NB4 (cell line): ENCODE measurements at places on chromosomes 12 and 14.

GRCh38 chr14:57380935-57381334, 9.5 kb upstream of the NAA30 start:
- no peak for DNase-seq

- DNase-seq: no peak
Measured at GRCh38 chr12:29614694-29615325, 117.3 kb upstream of the OVCH1 start.

DNA sequence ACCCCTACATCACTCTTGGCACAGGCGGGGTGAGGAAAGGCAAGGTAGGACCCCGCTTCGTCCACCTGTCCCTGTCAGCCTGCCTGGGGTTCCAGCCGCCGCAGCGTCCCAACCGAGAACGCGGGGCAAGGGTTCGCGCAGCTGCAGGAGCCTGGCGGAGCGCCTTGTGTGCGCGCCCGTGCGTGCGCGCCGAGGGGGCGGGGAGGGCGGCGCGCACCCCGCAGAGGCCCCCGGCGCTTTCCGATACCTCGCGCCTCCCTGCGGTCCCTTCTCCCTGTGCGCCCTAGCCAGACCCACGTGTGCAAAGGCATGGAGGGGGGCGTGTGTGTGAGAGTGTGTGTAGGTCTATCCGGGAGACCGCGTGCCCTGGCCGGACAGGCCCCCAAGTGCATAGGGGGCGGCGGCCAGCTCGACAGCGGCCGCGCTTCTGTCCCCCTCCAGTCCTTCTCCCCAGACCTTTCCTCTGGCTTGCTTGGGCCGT, 122.4 kb downstream of the TSPAN9 start:
- DNase-seq: no peak

GRCh38 chr12:30361145-30361544, 334.5 kb downstream of the IPO8 start:
- DNase-seq: no peak

DNA sequence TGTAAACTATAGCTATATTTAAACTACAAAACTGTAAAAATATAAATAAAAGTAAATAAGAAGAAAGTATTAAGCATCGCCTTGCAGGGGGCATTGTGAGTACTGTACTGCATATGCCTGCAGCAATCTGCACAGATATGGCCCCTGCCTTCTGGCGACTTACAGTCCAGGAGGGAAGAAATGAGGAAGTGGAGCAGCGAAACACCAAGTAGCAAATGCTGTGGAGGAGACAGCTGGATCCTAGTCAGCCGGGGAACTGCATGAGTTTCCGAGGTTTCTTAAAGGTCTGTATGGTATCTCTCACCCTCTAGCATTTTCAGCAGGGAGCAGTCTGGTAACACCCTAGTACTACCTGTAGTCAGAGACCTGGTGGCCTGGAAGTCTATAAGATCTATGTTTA, 256.9 kb downstream of the CACNA1C start:
- peak; percentile 56 for DNase-seq

DNA sequence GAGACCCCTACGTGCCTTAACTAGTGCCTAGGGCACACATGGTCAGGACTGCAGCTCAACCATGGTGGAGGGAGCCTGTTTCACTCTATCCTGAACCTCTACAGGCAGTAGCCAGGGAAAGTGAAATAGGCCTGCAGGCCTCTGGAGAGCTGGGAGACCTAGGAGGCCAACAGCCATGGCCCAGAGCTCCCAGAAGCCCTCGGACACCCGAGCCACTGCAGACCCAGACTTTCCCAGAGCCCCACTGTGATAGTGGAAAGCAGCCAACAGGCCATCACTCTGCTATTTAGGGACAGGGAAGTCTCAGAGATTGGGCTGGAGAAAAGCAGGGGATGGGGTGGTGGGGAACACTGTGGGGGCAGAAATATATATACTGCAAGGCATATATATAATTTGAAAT, 56.5 kb upstream of the ZFP36L1 start:
- no peak for DNase-seq

GRCh38 chr14:100673807-100674154, 52.9 kb upstream of the DLK1 start:
- no peak for DNase-seq

DNA sequence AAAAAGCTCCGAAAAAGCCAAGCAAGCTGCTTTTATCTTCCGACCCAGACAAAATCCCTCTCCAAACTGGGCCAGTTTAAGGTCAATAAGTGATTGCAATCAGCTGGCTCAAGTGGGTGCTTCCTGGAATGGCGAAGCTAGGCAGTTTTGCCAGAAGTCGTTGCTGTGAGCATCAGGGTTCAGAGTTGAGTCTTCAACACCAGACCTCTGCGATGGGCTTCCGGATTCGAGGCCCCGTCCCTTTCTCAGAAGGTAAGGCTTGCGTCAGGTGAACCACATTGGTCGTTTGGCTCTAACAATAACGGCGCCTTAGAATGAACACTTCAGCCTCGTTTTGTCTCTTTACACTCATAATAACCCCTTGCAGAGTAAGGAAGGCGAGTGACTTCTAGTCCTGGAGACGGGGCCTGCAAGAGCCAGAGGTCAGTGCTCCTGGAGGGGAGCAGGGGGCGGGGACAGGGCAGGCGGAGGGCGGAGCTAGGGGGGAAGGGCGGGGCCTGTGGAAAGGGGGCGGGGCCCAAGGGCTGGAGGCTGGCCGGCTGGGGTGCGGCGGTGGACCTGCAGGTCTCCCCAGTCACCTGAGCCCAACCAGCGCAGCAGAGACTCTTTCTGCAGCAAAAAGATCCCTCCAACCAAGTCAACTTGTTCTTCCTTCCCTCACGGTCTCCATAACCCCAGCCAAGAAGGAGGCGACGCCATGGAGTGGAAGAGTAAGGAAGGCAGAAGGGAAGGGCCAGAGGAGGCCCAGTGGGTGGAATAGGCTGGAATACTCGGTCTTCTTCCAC, 34.0 kb upstream of the NFYB start:
- DNase-seq: no peak

DNA sequence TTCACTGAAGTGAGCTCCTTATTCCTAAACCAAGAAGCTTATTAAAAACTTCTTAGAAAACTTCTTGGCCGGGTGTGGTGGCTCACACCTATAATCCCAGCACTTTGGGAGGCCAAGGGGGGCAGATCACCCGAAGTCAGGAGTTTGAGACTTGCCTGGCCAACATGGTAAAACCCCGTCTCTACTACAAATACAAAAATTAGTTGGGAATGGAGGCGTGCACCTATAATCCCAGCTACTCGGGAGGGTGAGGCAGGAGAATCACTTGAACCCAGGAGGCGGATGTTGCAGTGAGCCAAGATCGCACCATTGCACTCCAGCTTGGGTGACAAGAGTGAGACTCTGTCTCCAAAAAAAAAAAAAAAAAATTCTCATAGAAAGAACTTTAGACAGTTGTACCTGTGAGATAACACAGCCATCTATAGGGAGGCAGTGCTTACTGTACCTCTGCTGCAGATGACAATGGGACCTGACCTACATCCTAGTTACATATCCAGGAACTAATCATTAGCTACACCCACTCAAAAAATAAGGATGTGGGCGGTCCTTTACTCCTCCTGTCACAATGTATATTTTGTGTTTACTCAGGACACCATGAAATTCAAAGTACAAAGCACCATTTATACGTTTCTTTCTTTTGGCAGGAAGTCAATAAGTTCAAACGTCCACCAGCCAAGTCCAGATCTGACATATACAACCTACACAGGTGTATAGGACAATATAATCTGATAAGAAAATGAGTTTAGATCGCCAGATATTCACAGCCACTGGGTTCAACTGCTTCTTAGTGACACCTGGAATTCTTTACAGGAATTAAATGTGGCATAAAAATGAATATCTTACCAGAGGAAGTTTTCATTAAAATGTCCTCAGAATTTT, 14.9 kb downstream of the STXBP6 start:
- DNase-seq: no peak

- peak; percentile 41 for DNase-seq
Measured at GRCh38 chr12:83462419-83462818, 775.7 kb downstream of the TMTC2 start.

DNA sequence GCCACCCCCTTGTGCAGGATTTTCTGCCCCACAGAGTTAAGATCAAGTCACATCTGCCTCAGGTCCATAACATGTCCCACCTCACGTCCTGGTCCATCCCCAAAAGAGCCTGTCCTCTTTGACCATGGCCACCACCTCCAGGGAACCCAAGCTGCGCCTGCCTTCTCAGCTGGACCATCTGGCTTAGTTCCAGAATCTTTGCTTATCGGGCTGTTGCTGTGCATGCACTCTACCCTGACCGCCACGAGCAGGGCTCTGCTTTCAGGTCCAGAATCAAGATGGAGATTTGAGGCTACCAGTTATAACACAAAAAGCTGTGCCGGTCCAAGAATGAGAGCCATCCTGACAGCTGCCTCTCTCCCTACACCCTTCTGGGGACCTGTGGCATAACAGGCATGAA, 326.7 kb downstream of the DPF3 start:
- DNase-seq: no peak

- DNase-seq: peak; percentile 20
Measured at GRCh38 chr12:125247477-125247876, 182.2 kb downstream of the AACS start.

GRCh38 chr14:101918065-101918989, 46.0 kb upstream of the DYNC1H1 start:
- no peak for DNase-seq

DNA sequence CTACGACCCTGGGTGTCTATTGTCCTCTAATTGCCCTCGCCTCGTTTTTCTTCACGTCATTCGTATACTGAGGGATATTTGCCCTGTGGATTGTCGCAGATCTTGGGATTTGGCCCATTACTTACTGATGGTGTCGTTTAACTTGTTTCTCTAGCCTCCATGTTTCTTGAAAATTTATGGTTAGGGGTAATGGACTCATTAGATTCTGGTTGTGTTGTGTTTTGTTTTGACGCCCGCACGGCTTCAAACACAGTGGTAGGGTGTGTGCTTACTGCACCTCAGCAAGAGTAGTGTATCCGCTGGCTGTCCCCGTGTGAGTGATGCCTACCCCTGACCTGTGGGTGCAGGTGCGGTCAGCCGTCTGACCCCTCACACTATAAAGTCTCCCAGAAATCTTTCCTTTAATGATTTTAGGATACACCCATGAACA, 874 bp upstream of the RNU6-8 start:
- peak; percentile 20 for DNase-seq

DNA sequence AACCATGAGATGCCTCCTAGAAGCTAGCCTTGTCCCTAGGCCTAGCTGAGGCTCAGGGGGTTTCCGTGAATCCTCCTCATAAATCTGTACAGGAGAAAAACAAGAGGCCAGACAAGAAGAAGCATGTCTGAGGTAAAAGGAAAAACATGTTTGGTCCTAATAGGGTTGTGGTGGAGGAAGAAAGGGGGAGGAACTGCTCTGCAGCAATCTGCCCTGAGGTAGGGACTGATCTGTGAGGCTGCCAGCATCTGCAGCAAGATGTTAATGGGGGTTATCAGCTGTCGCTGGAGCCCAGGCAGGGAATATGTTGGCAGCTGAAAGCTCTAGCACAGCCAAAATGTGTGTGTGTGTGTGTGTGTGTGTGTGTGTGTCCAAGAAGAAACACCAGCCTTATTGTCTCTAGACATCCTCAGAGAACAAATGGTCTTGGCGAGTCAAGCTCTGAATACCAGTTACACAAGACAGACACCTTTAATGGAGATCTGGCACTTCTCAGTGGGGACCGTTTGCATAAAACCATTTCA, 218.5 kb downstream of the NUAK1 start:
- no peak for DNase-seq

DNA sequence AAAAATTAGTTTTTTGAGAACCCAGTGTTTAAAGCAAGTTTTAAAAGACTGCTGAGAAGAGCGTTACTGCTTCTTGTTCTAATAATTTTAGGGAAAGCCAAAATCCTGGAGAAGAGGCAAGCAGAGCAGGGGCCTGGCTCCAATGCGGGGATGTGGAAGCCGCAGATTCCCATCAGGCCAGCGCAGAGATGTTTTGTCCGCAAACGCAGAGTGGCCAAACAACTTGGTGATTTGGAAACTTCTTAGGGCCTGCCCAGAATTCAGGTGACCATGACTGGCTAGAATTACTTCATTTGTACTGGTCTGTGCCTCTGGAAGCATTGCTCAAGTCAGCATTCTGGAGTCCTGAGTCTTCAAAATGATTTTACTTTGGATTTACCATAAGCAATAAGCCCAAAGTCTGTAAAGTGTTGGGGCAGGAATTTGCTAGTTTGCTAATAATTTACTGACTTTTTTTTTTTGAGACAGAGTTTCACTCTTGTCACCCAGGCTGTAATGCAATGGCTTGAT, 208.4 kb downstream of the PPM1H start:
- no peak for DNase-seq

- DNase-seq: no peak
Measured at GRCh38 chr14:70871863-70872677, 35.2 kb upstream of the PCNX1 start.

DNA sequence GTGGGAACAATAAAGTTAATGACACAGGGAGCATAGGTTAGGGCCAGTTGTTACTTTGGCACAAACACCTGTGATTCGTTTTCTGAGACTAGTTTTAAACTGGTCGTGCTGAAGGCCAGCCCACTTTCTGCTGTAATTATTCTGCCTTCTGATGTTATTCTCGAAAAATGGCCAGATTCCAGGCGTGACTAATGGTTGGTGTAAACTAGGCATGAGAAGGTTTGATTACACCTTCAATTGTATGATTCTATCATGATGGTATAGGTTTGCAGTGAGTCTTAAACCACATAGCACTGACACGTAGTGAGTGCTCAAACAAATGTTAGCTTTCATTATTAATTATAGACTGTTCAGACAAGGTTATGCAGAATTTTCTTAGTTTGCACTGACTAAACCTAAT, 39.0 kb downstream of the CKB start:
- no peak for DNase-seq

GRCh38 chr14:98187281-98187680, 1084.7 kb downstream of the BCL11B start:
- no peak for DNase-seq

- peak; percentile 36 for DNase-seq
Measured at GRCh38 chr12:49706351-49707127, 666 bp downstream of the FMNL3 start.

- DNase-seq: no peak
Measured at GRCh38 chr12:132187646-132188450, 43.6 kb downstream of the NOC4L start.

DNA sequence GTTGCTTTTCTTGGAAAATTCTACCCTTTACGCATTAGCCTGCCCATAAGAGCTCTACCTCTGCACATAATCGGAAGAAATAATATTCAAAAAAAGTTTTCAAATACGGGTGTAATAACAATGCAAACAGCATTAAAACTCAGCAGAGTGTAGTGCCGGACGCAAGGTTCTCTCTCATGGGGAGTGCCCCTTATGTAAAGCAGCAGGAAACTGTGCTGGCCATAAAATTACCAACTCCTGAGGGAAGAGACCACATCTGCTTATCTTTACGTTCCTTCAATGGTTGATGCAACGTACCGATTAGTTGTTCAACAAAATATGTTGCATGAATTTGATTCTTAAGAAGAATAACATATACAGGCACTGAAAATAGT, 118.7 kb upstream of the TMCC3 start:
- peak; percentile 93 for DNase-seq

DNA sequence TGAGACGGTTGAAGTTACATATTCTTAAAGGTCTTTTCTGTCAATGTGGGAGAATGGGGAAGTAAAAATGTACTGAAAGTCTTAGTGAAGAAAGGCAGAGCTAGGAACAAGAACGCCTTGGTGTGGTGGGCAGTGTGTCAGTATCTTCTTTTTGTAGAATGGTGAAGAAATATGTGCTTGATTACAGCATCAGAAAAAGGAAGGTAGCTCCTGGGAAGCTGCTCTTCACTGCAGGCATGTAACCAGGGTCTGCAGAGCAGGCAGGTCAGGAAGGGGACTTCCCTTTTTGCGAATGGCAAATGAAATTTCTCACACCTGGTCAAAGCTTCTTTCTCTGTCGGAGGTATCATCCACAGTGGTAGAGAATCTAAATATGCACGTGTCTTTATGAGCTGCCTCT, 226.2 kb downstream of the ADAMTS20 start:
- DNase-seq: peak; percentile 53

- DNase-seq: no peak
Measured at GRCh38 chr12:65294641-65295262, 16.3 kb downstream of the MSRB3 start.
